Left lobe of liver (tissue), 2 donors: ENCODE measurements at places on chromosomes 4 and X. TPM values are rescaled to one million over a fixed set of nuclear protein-coding genes. Genes with fewer than 3 reads are reported as not detected.

The PHEX gene
- total RNA-seq = not detected

DNA sequence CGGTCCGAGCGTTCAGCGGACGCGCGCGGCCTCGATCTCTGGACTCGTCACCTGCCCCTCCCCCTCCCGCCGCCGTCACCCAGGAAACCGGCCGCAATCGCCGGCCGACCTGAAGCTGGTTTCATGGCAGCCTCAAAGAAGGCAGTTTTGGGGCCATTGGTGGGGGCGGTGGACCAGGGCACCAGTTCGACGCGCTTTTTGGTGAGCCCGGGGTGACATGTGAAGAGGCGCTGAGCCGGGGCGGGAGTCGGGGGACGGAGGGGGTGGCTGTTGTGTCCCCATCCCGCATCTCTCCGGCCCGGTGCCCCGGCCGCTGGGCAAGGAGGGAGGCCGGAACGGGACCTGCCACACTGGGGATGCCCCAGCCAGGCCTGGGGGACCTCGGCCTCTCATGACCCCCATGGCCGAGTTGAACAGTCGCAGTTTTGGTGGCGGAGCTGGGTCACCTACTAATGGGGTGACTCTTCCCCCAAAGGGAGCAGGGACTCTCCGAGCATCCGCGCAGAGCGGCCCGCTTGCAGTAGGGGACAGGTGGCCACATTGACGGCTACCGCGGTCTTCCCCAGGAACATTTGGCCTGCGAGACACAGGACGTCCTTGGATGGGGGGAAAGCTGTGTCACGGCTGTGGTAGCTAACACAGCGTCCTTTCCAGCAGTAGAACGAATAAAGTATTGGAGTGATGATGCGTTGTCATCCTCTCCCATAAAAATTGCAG is at the start of gene GK:
Gene GK, plus strand, starts transcription at position 9 of the 717 bp plus-strand sequence. Its CDS starts 115 bp downstream, at position 124.
- peak; percentile 48 for DNase-seq

GRCh38 chr4:89242864-89243732 is 64.5 kb downstream of the GPRIN3 start:
- no peak for DNase-seq

The EXOSC9 gene
- total RNA-seq = 5.0 TPM

The PPARGC1A gene
- 29.6 TPM for total RNA-seq

DNA sequence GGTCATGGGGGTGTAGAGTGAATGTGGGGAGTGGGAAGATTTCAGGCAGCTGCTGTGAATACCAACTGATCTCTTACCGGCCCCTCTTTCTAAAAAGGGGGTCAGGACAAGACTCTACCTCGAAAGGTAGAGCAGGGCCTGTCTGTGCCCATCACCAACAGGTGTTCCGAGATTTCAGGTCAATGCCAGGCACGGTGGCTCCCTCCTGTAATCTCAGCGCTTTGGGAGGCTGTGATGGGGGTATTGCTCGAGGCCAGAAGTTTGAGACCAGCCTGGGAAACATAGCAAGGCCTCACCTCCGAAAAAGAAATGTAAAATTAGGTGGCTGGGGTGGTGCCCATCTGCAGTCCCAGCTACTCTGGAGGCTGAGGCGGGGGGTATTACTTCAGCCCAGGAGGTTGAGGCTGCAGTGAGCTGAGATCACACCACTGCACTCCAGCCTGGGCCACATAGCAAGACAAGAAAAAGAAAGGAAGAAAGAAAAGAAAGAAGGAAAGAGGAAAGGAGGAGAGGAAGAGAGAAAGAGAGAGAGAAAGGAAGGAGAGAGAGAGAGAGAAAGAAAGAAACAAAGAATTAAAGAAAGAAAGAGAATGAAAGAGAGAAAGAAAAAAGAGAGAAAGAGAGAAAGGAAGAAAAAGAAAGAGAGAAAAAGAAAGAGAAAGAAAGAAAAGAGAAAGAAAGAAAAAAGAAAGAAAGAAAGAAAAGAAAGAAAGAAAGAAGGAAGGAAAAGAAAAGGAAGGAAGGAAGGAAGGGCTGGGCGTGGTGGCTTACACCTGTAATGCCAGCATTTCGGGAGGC is 50.1 kb downstream of the CRLF2 start:
- no peak for DNase-seq

The SPIN2A gene
- total RNA-seq = 0.28 TPM

GRCh38 chr4:40648742-40649281 is 19.1 kb upstream of the RBM47 start:
- no peak for DNase-seq

- no peak for DNase-seq
Observed at GRCh38 chr4:88134536-88135355, 23.7 kb downstream of the ABCG2 start.

The PCDH7 gene
- 1.5 TPM for total RNA-seq

The CCDC110 gene
- total RNA-seq = 0.30 TPM

The PITX2 gene
- total RNA-seq = not detected

- no peak for DNase-seq
Observed at GRCh38 chr4:143514901-143515300, 1.4 kb downstream of the SMARCA5 start.

GRCh38 chr4:72974694-72975487 is 94.6 kb downstream of the COX18 start:
- no peak for DNase-seq

DNA sequence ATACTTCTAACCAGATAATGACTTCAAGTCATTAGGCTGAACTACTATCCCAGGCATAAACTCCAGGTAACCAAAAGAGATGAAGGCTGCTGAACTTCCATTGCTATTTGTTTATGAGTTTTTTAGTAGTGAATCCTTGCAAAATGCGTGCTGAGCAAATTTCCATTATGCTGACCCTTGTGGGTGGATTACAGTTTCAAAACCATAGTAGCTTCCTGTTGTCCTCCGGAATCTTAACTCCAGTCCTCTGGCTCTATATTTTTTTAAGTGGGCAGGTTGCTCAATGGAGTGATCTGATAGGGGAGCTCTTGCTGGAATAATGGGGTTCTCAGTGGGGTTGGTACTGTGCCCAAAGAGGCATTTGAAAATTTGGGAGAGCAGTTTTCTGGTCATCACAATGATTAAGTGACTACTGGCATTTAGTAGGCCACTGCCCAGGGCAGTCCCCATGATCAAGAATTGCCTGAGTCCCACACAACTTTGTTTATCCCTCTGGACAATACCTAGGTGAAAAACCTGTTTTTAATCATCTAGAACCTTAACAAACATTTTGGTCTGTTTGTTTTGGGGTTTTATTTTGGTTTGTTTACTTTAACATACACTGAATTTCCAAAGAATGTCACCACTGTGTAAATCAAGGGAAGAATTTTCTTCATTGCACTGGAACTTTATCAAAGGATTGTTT is 302.3 kb upstream of the GATB start:
- no peak for DNase-seq

The FAT1 gene
- total RNA-seq = 33.4 TPM

GRCh38 chr4:48109413-48110263 is 24.4 kb downstream of the TXK start:
- DNase-seq = no peak

DNA sequence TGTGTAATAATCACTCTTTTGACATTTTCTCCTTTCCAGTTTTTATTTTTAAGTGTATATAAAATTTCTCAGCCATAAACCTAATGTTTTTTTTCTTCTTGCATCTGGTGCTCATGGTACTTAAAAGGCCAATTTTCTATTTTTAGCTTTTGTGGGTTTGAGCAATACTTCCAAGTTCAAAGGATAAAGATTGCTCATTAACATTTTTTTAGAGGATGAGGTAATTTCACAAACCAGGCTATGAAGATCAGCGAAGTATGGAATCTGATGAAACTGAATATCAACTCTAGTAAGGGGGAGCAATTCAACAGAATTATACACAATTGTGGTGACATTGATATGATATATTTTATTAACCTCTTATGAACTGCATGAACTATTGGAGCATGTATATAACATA is 25.8 kb upstream of the KLHL34 start:
- DNase-seq = no peak

The MBTPS2 gene
- 11.5 TPM for total RNA-seq

- peak; percentile 49 for DNase-seq
Observed at GRCh38 chrX:130539721-130540321, 138.0 kb downstream of the RBMX2 start.

GRCh38 chr4:132818091-132818490 is 331.0 kb upstream of the PCDH10 start:
- no peak for DNase-seq

DNA sequence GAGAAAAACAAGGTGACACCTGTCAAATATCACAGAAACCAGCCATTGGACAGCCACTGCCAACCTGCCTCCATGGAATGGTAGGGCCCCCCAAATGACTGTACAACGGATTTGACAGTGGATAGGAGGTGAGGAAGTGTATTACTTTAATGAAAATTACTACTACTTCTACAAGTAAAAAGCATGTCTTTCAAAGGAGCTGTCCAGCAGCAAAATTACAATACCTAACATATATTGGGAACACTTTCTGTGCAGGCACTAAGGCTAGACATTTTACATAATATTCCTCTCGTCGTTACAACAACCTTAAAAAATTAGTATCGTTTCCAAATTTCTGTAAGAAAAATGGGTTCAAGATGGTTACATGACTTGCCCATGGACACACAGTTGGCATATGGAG is 14.9 kb downstream of the PPP3CA start:
- no peak for DNase-seq

GRCh38 chr4:152917543-152918395 is 18.4 kb upstream of the FHDC1 start:
- DNase-seq = no peak

DNA sequence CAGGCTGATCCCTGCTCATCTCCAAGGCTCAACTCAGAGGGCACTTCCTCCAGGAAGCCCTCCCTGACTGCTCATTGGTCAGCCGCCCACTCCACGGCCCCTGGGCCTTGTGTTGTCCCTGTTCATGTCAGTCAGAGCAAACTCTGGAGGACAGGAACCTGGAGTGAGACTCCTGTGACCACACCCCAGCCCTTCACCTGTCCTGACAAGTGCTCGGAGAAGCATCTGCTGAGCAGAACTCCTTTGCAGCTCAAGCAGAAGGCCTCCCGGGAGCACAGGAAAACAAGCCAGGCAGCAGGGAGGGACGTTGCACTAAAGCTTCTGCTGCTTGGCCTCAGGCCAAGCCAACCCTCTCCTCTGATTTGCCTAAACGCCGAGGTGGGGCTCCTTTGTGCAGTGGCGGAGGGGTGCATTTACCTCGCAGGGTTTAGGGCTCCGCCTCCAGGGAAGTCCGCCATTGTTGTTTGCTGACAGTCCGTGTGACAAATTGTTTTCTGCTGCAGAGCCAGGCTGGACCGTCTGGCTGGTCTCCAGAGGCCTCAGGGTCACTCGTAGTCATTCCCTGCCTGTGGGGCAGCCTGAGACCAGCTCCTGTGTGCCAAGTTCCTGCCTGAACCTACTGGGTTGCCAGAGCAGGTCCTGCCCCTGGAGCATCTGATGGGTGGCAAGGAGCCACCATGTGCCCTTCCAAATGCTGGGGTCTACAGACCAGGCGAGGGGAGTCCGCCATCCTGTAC is 61.8 kb downstream of the C4orf50 start:
- DNase-seq = peak; percentile 59

DNA sequence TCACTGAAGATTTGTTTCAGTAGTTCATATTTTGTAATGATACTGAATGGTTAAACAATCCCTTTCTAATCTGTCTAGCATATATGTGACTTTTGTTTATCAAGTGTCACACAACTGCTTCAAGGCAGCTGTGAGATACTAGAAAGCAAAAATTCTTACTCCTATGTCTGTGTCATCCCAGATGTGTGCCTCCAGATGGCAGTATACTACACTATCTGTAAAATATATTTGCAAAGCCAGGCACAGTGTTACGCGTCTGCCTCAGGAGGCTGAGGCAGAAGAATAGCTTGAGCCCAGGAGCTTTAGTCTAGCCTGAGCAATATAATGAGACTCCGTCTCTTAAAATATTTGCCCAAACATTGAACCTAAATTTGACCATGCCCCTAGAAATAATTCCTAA is 4.0 kb downstream of the NUDT10 start:
- DNase-seq = no peak

- no peak for DNase-seq
Observed at GRCh38 chr4:141569141-141569540, 67.2 kb upstream of the IL15 start.

GRCh38 chr4:3128058-3128457 is 53.6 kb downstream of the HTT start:
- no peak for DNase-seq

The FMR1NB gene
- not detected for total RNA-seq

The GAGE13 gene
- not detected for total RNA-seq

GRCh38 chrX:135985973-135986310 is 707 bp downstream of the SLC9A6 start:
- no peak for DNase-seq

The L1CAM gene
- total RNA-seq = 0.88 TPM

The ODAPH gene
- not detected for total RNA-seq

The PAK3 gene
- total RNA-seq = 0.83 TPM

DNA sequence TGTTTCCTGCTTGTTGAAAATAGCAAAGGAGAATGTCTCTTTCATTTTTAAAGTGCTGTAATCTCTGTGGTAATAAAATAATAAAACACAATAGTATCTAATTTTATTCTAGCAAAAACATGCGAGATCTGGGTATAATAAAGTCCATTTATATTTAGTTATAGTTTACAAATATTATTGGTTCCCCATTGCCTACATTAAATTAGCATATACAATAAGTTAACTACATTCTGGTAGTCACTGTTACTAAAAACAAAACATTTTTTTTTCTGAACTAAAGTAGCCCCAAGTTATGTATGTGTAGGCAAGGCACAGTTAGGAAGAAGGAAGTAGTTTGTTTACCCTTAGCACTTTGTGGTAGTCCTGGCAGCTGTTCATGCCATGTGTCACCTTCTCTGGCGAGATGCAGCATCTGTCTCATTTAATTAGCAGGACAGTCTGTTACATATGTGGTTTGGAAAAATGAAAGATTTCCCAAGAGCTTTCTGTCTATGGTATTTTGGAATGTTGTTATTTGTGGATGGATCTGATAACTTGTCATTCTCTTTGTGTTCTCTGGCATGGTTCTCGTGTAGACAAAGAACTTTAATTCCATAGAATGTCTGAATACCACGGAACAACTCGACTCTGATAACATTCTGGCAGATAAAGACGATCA is 231.3 kb upstream of the PITX2 start:
- DNase-seq = no peak

The PRKX gene
- total RNA-seq = 1.6 TPM

DNA sequence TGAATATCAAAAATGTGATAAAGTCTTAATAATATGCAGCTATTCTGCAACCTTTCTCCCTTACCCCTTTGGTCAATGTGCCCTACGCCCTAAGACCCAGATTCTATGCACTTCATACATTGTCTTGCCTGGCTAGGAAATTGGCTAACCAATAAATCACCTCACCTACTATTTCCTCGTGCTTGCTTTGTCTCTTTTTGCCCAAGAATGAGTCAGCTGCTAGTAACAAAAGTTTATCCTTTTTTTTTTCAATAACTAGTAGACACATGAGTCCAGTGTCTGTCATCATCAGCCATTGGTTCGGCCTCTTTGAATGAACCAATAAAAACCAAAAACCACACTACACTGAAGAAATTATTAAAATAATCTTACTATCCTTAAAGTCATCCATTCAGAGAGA is 387.1 kb downstream of the PPP3CA start:
- DNase-seq = no peak

The GPR50 gene
- total RNA-seq = not detected

The MAGEA4 gene
- not detected for total RNA-seq
